Activated T-helper 1 cell treated with anti-CD3 and anti-CD28 coated beads, Interleukin-2, amount 50 U/mL, for 16 hours (primary cell): ENCODE measurements at places on chromosomes 3 and 15.

DNA sequence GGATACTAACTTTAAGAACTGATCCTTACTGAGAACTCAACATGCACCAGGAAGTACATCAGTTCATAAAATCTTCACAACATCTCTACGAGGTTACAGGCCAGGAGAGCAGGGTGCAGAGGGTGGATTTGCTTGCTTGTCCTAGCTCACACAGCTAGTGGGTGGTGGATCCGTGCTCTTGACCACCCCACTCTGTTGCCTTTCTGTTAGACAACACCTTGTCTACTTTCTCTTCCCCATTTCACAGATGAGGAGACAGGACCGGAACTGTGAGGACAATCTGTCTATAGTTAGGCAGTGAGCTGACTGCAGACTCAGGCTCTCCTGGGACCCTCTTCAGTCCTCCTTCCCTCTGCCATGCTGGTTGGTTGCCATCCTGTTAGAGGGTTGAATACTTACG lies 221.7 kb upstream of the TLE3 start:
- no peak for DNase-seq

DNA sequence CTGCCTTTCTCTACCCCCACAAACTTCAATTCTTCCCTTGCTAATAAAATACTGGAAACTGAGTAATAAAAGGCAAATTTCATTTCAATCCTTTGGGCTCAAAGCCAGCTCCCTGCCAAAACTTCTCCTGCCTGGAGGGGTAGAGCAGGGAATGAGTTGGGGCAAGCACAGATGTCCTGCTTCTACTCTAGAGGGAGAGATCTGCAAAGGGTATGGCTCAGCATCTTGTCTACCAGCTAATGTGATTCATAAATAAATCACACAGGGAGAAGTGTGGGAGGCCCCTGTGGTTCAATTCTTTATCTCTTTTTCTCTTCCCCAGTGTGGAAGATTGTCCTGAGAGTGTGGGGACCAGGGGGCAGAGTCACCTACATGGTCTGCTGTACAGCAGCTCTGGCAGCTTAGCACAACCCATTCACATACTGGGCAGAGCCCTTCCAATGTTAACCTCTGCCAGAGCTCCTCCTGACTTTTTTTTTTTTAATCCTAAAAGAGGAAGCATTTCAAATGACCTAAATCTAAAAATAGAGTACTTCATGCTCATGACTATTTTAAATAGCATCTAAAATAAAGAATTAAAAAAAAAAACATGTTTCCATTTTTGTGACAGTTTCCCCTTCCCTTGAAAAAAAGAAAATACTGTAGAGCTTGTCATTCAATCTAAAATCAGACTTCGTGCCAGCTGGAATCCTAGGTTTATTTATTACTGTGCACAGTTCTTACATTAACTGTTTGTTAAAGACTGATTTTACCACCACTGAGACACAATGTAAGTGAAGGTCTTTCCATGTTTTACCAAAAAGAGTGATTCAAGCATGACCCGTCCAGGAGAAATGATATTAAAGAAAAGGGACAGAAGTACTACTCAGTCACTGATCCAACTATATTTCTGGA lies 1083.7 kb upstream of the CFAP20DC start:
- no peak for DNase-seq

GRCh38 chr3:30320392-30320791 lies 286.0 kb upstream of the TGFBR2 start:
- no peak for DNase-seq

DNA sequence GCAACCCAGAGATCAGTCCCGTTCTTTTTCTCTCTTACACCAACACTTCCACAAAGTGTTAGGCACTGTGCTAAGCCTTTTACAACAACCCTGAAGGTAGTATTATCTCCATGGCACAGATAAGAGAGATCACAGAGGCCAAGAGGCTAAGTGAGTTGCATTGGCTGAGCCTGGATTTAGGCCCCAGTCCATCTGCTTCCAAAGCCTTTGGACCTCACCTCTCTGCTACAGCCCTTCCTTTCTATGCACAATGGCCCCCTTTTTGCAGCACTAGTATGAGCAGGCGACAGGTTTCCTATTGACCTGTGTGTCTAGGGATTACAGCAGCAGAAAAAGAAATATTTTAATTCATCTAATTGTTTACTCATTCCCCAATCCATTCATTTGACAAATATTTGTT lies 76.2 kb downstream of the CRYGS start:
- DNase-seq = no peak

DNA sequence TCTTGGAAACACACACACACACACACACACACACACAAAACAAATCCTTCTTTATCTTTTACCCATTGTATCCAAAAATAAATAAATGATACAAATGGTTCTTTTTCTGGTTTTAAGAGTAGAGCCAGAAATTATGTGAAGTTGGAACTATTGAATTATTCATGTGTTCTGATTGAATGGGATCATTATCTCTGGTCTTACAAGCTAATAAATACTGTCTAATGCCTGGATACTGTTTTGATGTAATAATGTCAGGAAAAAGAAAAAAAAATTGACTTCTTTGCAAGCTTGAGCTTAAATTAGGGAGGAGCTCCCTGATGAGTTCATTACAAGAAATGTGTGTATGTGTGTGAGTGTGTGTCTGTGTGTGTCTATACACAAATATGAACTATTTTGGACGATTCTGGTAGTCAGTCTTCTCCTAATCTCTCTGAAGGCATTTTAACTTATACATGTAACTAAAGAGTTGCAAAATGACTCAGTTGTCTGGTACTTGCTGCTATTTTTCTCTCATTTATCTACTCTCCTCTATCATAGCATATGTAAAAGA lies 507.2 kb upstream of the AGTR1 start:
- no peak for DNase-seq

DNA sequence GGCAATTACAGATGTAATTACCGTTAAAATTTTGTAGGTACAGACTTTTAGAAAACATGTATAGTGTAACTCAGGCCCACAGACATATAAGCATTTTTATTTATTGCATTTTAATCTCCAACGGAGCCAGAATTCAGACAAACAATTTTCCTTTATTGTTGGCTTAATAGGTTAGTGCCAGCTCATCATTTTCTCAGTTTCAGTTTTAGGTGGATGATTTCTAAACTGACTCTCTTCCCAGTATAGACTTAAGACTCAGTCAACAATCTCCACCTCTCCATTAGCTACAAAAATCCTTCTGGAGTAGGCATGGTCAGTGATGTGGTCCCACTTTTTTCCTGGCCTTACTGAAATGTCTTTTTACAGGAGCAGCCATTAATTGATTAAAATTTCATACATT lies 994.6 kb downstream of the TBL1XR1 start:
- DNase-seq = no peak

DNA sequence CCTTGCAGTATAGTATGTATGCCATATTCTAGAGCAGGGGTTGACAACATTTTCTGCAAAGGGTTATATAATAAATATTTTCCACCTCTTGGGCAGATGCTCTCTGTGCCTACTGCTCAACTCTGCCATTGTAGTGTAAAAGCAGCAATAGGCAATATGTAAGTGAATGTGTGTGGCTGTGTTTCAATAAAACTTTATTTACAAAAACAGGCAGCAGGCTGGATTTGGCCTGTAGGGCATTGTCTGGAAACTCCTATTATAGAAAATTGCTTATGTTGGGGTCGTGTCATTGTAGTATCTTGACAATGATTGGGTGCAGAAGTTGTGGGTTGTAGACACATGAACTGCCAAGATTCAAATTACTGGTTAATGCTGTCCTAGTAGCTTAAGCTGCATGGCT lies 153.6 kb upstream of the CNTN3 start:
- no peak for DNase-seq

DNA sequence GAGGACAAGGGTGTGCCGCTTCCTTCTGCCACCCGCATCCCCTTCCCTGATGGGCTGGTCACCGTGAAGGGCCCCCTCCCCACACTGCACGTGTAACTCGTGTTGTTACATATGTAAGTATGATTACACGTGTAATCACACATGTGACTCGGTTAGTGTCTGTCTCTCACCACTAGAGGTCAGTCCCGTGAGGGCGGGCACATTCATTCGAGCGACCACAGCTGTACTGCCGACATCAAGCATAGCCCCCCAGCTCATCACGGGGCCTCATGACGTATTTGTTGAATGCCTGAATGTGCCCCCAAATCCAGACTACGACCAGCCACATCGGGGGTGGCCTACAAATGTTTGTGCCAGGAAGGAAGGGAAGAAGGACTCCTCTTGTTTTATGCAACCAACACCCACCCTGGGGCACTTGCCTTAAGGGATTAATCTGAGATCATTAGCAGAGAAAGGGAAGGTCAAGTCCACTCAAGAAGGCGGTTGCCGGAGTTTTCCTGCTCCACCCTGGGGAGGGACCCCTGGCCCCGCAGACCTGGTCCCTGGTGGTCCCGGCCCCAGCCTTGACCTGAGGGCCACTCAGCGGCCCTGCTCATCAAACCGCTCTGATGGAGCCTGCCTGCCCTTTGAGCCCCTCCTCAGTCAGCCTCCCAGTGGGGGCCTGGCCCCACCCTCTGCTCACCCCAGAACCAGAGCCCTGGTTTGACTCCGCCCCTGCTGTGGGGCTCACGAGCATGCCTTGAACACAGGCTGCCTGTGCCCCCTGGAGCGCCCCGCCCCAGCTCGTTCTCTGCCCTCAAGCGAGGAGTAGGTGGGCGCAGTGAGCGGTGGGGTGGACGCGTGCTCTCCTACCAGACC lies 52.8 kb downstream of the RGMA start:
- no peak for DNase-seq

- DNase-seq = no peak
Measured at GRCh38 chr3:56780936-56781335, 20.8 kb downstream of the ARHGEF3 start.

- DNase-seq = no peak
Measured at GRCh38 chr3:43762451-43762850, 71.7 kb downstream of the ABHD5 start.

- no peak for DNase-seq
Measured at GRCh38 chr15:41849861-41850260, 11.2 kb downstream of the PLA2G4B start.
